ENCODE measurements at places on chromosomes 2 and 18. TPM values are rescaled to one million over a fixed set of nuclear protein-coding genes. Genes with fewer than 3 reads are reported as not detected.

DNA sequence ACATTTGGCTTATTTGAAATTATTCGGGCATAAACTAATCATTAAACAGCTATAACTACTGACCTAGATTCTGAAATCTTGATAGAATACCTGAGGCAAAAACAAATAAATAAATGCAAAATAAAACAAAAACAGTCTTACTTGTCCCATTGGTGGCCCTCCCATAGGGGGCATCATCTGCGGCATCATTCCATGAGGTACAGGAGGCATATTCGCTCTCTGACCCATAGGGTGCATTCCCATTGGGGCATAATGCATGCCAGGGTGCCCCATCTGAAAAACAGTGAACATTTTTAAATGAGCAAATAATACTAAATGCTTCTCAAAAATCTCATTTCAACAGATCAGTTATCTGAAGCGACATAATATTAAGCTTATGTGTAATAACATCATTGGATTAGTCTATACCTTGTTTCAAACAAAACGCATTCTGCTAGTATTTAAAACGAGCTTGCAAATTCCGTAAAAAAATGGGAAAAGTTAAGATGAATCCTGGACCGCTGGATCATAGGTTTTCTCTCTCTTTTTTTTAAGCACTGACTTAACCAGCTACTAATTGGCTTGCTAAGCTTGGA is 1.3 kb downstream of the PRPF40A start:
- H3K4me1 ChIP-seq, result peaks cover 11% of the 10 kb centered on the region
- H3K36me3 ChIP-seq, result peaks cover 32% of the 10 kb centered on the region
- H3K27me3 ChIP-seq, result no peaks in the 10 kb centered on the region

GRCh38 chr2:238009563-238009962 is 42.7 kb downstream of the UBE2F start:
- H3K36me3 ChIP-seq, result no peaks in the 10 kb centered on the region
- H3K27ac ChIP-seq, result no peak overlapping the region
- no peak for DNase-seq
- no peaks in the 10 kb centered on the region for H3K27me3 ChIP-seq
- H3K4me3 ChIP-seq, result no peak overlapping the region
- no peaks in the 10 kb centered on the region for H3K4me1 ChIP-seq

GRCh38 chr2:122754561-122754960 is 999.1 kb downstream of the TSN start:
- no peaks in the 10 kb centered on the region for H3K27me3 ChIP-seq
- peaks cover 7% of the 10 kb centered on the region for H3K4me1 ChIP-seq
- H3K36me3 ChIP-seq, result no peaks in the 10 kb centered on the region
- H3K4me3 ChIP-seq, result no peak overlapping the region
- H3K27ac ChIP-seq, result no peak overlapping the region

The TNP1 gene
- not detected for total RNA-seq

GRCh38 chr2:14628901-14629300 is 3.6 kb upstream of the LRATD1 start:
- H3K4me1 ChIP-seq, result peaks cover 8% of the 10 kb centered on the region
- no peak overlapping the region for H3K27ac ChIP-seq
- H3K4me3 ChIP-seq, result no peak overlapping the region
- no peaks in the 10 kb centered on the region for H3K36me3 ChIP-seq
- no peak for DNase-seq
- H3K27me3 ChIP-seq, result peaks cover 43% of the 10 kb centered on the region

DNA sequence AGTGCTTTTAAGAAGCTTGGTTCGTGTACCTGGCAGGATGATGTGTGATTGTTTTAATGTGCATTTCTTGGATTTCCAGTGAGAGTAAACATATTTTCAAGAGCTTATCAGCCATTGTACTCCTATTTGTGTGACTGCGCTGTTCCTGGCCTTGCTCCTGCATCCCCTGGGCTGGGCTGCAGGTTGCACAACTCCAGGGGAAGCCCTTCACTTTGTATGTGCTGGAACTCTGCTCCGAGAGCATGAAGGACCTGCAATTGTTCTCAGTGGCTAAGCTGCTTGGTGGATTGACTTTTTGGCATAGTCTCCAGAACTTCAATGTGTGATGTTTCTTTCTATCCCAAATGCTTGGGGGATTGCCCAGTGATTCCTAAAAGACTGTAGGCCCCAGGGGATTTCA is 18.8 kb downstream of the ATP6V1C2 start:
- no peaks in the 10 kb centered on the region for H3K4me1 ChIP-seq
- DNase-seq, result no peak
- no peak overlapping the region for H3K27ac ChIP-seq
- no peak overlapping the region for H3K4me3 ChIP-seq
- H3K27me3 ChIP-seq, result no peaks in the 10 kb centered on the region

- H3K4me1 ChIP-seq, result no peaks in the 10 kb centered on the region
- H3K27me3 ChIP-seq, result no peaks in the 10 kb centered on the region
- H3K36me3 ChIP-seq, result no peaks in the 10 kb centered on the region
- no peak for DNase-seq
These were observed 34.9 kb upstream of the GPC1 start for GRCh38 chr2:240400371-240401161.

The POMC gene
- total RNA-seq, result 12.3 TPM

The RAMP1 gene
- total RNA-seq, result 2.7 TPM

DNA sequence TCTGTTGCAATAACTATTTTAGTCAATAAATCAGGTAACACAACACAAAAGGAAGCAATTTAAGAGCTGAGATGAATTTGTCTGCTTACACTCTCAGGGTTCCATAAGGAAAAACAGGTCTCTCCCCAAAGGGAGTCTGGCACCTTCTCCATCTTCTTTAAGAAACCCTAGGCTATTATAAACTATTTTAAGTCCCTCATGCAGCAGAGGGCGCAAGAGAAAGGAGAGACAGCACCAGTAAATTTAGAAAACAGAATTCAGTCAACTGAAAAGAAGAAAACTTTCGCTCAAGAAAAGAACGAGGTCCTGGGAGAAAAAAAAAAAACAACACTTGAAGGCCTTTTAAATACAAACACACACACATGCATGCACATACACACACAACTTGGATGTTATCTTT is 19.1 kb downstream of the SULT1C4 start:
- H3K4me3 ChIP-seq, result no peak overlapping the region
- no peak overlapping the region for H3K27ac ChIP-seq
- no peaks in the 10 kb centered on the region for H3K27me3 ChIP-seq
- no peaks in the 10 kb centered on the region for H3K36me3 ChIP-seq
- peaks cover 10% of the 10 kb centered on the region for H3K4me1 ChIP-seq

The SMIM21 gene
- total RNA-seq, result not detected

GRCh38 chr2:28448793-28449100 is 47.1 kb upstream of the PLB1 start:
- no peak overlapping the region for H3K27ac ChIP-seq
- H3K27me3 ChIP-seq, result no peaks in the 10 kb centered on the region
- DNase-seq, result no peak
- H3K36me3 ChIP-seq, result no peaks in the 10 kb centered on the region
- no peaks in the 10 kb centered on the region for H3K4me1 ChIP-seq

GRCh38 chr2:197814526-197814925 is 10.1 kb downstream of the PLCL1 start:
- DNase-seq, result no peak
- no peak overlapping the region for H3K27ac ChIP-seq
- no peak overlapping the region for H3K4me3 ChIP-seq
- no peaks in the 10 kb centered on the region for H3K36me3 ChIP-seq
- no peaks in the 10 kb centered on the region for H3K27me3 ChIP-seq

GRCh38 chr2:173159791-173160463 is 84.3 kb downstream of the MAP3K20 start:
- H3K27ac ChIP-seq, result no peak overlapping the region
- DNase-seq, result peak; percentile 35
- no peak overlapping the region for H3K4me3 ChIP-seq
- H3K27me3 ChIP-seq, result no peaks in the 10 kb centered on the region
- no peaks in the 10 kb centered on the region for H3K4me1 ChIP-seq

GRCh38 chr2:11368059-11368572 is 23.7 kb upstream of the ROCK2 start:
- DNase-seq, result no peak
- H3K36me3 ChIP-seq, result no peaks in the 10 kb centered on the region
- no peak overlapping the region for H3K27ac ChIP-seq
- no peaks in the 10 kb centered on the region for H3K27me3 ChIP-seq
- H3K4me3 ChIP-seq, result no peak overlapping the region

GRCh38 chr2:238467792-238468191 is 41.1 kb downstream of the ASB1 start:
- DNase-seq, result no peak
- H3K36me3 ChIP-seq, result 0 out of 2 replicates have a peak, but pooled peaks cover 3% of the 10 kb centered on the region
- H3K4me3 ChIP-seq, result no peak overlapping the region

The FHOD3 gene
- 8.7 TPM for total RNA-seq

- no peak for DNase-seq
- H3K27ac ChIP-seq, result no peak overlapping the region
- no peaks in the 10 kb centered on the region for H3K36me3 ChIP-seq
- H3K4me1 ChIP-seq, result peaks cover 3% of the 10 kb centered on the region
These were observed 69.4 kb downstream of the SCG2 start for GRCh38 chr2:223532712-223533111.

The PXDN gene
- total RNA-seq, result 216 TPM

GRCh38 chr2:176175709-176176607 is 12.5 kb upstream of the HOXD1 start:
- no peak overlapping the region for H3K27ac ChIP-seq
- DNase-seq, result peak; percentile 39
- H3K27me3 ChIP-seq, result peaks cover 100% of the 10 kb centered on the region
- H3K4me1 ChIP-seq, result peaks cover 48% of the 10 kb centered on the region

DNA sequence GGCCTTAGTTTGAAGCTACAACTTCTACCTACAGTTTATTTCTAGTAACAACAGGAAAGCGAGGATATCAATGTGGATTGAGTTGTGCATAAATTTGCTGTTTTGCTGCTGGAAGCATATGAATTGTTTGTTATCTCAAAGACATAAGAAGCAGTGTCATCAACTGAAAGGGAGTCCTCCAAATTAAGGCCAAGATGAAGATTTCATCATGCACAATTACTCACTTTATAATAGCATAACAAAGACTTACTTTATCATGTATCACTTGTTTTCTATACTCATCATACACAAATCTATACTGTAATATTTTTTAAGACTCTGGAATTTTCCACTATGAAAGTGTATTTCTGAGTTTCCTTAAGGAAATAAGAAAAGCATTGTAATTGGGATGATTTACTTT is 136.1 kb upstream of the FANCL start:
- H3K36me3 ChIP-seq, result no peaks in the 10 kb centered on the region
- no peak overlapping the region for H3K27ac ChIP-seq
- no peak for DNase-seq
- H3K4me1 ChIP-seq, result 0 out of 2 replicates have a peak, but pooled peaks cover 2% of the 10 kb centered on the region
- no peak overlapping the region for H3K4me3 ChIP-seq

DNA sequence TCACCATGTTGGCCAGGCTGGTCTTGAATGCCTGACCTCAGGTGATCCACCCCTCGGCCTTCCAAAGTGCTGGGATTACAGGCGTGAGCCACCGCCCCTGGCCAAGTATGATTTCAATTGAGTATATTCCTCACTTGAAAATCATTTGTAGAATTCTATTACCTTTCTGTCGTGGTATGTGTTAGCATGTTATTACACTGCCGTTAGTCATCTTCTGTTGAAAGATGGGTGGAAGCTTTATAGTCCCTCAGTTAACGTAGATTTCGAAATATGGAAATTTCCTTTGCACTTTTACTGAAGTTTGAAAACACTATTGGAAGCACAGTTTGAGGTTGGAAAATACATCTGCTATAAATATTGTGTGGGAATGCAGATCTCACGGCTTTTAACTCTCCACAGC is 14.7 kb downstream of the NIFK start:
- H3K36me3 ChIP-seq, result peaks cover 2% of the 10 kb centered on the region
- no peaks in the 10 kb centered on the region for H3K4me1 ChIP-seq
- H3K27ac ChIP-seq, result no peak overlapping the region
- H3K27me3 ChIP-seq, result no peaks in the 10 kb centered on the region
- no peak overlapping the region for H3K4me3 ChIP-seq
- DNase-seq, result no peak

DNA sequence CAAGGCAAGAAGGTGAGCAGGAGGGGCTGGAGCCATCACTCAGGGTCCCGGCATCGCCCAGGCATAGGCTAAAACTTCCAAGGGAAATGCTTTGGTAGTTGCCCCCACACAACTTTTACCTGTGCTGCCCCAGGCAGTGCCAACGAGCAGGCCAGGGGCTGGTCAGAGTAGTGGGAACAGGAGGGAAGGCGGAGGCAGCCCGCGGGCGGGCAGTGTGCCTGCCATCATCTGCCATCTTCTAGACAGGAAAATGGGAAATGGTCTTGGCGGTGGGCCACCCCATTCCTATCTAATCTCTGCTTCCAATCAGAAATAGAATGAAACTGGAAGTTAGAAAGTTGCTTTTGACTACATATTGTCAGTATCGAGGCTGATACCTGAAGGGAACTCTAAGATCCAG is 26.0 kb upstream of the LYPD6B start:
- peaks cover 6% of the 10 kb centered on the region for H3K4me1 ChIP-seq
- H3K36me3 ChIP-seq, result peaks cover 24% of the 10 kb centered on the region
- H3K4me3 ChIP-seq, result no peak overlapping the region
- no peak for DNase-seq

The ZDBF2 gene
- 35.6 TPM for total RNA-seq

DNA sequence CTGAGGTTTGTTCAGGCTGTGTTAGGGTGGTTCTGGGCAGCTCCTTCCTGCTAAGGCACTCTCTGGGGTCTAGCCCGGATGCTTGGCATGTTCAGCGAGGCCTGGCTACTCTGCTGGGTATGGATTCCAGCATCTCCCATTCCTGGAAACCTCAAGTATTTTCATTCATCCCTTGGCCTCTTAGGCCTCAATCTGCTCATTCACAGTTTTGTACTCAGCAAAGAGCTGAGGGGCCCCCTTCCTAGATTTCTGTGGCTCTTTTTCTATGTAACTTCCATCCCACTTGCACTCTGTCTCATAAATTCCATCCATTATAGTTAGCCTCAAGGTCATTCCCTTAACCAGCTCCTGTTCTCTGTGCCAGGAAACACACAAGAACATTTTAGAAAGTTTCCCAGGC is 798.8 kb upstream of the HS6ST1 start:
- H3K4me3 ChIP-seq, result no peak overlapping the region
- no peaks in the 10 kb centered on the region for H3K27me3 ChIP-seq
- no peaks in the 10 kb centered on the region for H3K36me3 ChIP-seq
- H3K4me1 ChIP-seq, result no peaks in the 10 kb centered on the region
- no peak overlapping the region for H3K27ac ChIP-seq

DNA sequence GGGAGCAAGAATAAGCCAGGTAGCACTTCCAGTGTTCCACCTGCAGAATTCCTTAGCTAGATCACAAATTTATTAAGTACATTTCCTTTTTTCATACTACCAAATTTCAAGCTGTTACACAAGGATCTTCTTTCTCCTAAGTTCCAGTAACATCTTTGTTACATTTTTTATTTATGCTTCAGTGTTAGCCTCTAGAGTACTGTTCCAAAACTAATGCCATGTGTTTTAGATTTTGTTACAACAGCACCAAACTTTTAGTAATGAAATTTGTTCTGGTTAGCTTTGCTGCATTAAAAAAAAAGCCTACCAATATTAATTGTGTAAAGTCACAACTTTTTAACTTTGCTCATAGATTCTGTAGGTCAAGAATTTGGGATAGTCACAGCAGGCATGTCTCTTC is 161.1 kb downstream of the CAMKMT start:
- H3K4me1 ChIP-seq, result no peaks in the 10 kb centered on the region
- H3K4me3 ChIP-seq, result no peak overlapping the region
- no peak for DNase-seq
- no peaks in the 10 kb centered on the region for H3K27me3 ChIP-seq
- H3K27ac ChIP-seq, result no peak overlapping the region

GRCh38 chr18:46314011-46314410 is 209.8 kb downstream of the HAUS1 start:
- no peak for DNase-seq
- no peak overlapping the region for H3K4me3 ChIP-seq
- H3K27me3 ChIP-seq, result no peaks in the 10 kb centered on the region
- no peaks in the 10 kb centered on the region for H3K36me3 ChIP-seq

The ACAA2 gene
- 123 TPM for total RNA-seq

The GNAL gene
- total RNA-seq, result 21.2 TPM

GRCh38 chr18:8140841-8141501 is 468.3 kb upstream of the RAB12 start:
- peaks cover 7% of the 10 kb centered on the region for H3K4me1 ChIP-seq
- no peak overlapping the region for H3K27ac ChIP-seq
- H3K4me3 ChIP-seq, result no peak overlapping the region
- H3K36me3 ChIP-seq, result no peaks in the 10 kb centered on the region
- no peaks in the 10 kb centered on the region for H3K27me3 ChIP-seq

The MAL gene
- 2.6 TPM for total RNA-seq

The CCDC102B gene
- total RNA-seq, result 1.3 TPM
